Immature natural killer cell (primary cell): ENCODE measurements at places on chromosomes 5 and 9.

GRCh38 chr5:57504357-57504756 lies 21.7 kb upstream of the ACTBL2 start:
- DNase-seq, result no peak

GRCh38 chr9:95276395-95276954 lies 41.0 kb downstream of the FANCC start:
- no peak for DNase-seq

DNA sequence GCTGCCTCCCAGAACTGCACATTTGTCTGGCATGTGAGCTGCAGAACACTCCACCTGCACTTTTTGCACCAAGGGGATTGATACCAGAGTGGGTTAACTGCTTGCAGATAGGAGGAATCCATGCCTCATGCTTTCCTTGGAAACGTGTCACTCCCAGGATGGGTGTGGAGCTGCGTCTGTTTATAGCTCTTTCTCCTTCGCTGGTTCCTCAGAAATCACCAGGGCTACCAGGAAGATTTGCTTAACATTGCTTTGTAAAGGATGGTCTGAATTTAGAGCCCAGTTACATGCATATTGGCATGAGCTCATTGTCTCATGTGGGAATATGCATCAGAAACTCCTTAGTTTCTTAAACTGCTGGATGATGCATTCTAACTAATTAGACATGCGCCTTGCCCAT lies 234.6 kb downstream of the GADD45G start:
- DNase-seq, result no peak

GRCh38 chr5:68454766-68455165 lies 239.2 kb downstream of the PIK3R1 start:
- DNase-seq, result no peak

- DNase-seq, result no peak
Observed at GRCh38 chr5:16550316-16550952, 66.4 kb downstream of the RETREG1 start.

DNA sequence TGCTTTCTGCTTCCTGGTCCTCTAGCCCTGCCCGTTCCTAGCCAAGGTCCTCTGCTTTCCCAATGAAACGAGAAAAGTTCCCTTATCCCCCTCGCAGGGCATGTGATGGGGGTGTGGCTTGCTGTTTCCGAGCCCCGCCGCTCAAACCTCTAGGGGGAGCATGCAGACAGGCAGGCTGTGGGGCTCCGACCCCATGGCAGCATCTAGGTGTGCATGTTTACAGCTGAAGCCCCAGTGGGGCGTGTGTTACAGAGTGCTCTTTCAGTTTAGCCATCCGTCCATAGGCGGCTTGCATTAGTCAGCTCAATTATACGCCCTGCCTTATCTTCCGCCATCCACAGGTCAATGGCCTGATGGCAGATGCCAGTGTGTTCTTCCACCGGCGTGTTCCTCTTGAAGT lies 48.3 kb upstream of the SPATA31E1 start:
- DNase-seq, result no peak
